Stimulated activated CD4-positive, alpha-beta T cell treated with anti-CD3 and anti-CD28 coated beads, Interleukin-2, amount 100 ng/mL, for 48 hours (primary cell): ENCODE measurements at places on chromosomes 16 and 17.
A peak's percentile ranks its signal among the peaks of the same experiment; 100 is the strongest.

DNA sequence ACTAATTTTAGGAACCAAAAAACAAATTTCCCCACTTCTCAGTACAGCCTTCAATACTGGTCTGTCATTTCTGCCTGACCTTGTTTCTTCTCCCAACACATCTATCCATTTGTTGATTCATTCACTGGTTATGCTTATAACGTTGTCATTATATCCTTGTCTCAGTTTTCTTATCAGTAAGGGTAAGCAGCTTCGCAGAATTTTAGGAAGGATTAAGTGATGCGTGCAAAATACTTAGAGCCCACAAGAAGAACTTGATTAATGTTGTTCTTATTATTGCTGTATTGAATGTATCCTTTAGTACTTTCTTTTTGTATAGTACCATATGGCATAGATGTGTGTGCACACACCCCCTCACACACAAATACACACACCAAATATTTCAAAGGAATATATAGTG lies 403.5 kb upstream of the HSBP1 start:
- DNase-seq, result no peak

- no peak for DNase-seq
Measured at GRCh38 chr16:4208341-4208751, 33.5 kb downstream of the SRL start.

GRCh38 chr17:2814481-2815341 lies 18.5 kb downstream of the RAP1GAP2 start:
- peak; percentile 70 for DNase-seq

- DNase-seq, result no peak
Measured at GRCh38 chr17:5422505-5422904, 2.5 kb downstream of the RPAIN start.

GRCh38 chr17:50832267-50832863 lies 3.0 kb upstream of the WFIKKN2 start:
- DNase-seq, result no peak

DNA sequence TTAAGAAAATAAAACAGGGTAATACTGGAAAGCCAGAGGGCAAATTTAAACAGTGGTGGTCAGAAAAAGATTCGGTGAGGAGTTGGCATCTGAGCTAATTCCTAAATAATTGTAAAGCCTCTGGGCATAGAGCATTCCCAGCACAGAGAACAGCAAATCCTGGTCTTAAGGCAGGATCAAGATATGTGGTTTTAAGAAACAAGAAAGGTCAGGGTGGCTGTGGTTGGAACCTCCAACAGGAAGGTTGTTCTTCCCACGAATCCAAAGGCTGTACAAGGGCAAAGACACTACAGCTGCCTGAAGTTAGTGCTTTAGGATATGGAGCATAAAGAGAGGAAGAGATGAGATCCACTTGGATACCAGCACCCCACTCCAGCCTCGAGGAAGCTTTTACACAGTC lies 114.6 kb downstream of the ZNF18 start:
- no peak for DNase-seq

GRCh38 chr16:73142053-73142854 lies 94.3 kb upstream of the ZFHX3 start:
- DNase-seq, result no peak

- no peak for DNase-seq
Measured at GRCh38 chr17:9484789-9485188, 90.8 kb downstream of the STX8 start.

DNA sequence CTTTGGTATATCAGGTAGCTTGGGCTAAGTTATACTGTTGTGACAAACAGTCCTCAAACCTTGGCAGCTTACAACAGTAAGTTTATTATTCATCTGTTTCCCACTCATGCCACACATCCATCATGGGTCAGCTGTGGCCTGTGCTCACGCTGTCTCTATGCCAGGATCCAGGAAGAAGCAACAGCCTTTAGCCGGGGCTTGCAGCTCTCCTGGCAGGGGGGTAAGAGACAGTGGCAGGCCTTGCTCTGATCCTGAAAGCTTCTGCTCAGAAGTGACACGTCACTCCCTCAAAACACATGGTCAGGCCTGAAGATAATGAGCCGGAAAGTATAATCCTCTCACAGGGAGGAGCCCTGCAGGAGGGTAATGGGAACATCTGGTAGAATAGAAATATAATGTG lies 377.6 kb downstream of the CPPED1 start:
- no peak for DNase-seq

DNA sequence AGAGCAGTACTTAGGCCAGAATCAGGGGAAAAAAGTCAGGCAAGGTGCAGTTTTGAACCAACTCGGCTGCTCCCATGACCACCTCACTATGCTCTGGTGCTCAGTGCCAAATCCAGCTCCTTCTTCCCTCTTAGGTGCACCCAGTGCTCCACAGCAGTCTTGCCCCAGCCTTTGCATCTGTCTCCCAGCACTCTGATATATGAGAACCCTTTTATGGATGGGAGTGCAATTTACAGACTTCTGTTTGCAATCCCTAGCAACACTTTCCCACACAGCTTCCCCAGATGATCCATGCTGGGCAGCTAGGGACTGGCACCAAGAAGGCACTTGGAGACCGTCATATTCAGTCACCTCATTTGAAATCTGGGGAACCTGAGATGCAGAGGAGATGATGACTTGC lies 267.9 kb upstream of the CCL2 start:
- DNase-seq, result no peak

DNA sequence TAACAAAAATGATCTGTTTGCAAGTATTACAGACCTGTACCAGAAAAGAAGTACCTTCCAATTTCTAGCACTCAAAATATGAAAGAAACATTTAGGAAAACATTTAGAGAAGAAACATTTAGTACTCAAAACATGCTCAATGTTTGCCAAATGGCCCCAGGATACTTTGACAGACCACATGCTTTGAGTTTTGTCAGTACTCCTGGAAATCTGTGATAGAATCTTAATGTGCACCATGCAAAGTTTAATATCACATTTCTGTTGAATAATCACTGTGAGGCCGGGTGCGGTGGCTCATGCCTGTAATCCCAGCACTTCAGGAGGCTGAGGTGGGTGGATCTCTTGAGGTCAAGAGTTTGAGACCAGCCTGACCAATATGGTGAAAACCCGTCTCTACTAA lies 8.5 kb upstream of the ZC3H7A start:
- DNase-seq, result no peak

- DNase-seq, result no peak
Measured at GRCh38 chr17:47252766-47253512, 688 bp upstream of the ITGB3 start.

GRCh38 chr16:19474617-19475016 lies 47.3 kb downstream of the GDE1 start:
- no peak for DNase-seq

- no peak for DNase-seq
Measured at GRCh38 chr17:78170692-78171590, 2.6 kb downstream of the SYNGR2 start.

DNA sequence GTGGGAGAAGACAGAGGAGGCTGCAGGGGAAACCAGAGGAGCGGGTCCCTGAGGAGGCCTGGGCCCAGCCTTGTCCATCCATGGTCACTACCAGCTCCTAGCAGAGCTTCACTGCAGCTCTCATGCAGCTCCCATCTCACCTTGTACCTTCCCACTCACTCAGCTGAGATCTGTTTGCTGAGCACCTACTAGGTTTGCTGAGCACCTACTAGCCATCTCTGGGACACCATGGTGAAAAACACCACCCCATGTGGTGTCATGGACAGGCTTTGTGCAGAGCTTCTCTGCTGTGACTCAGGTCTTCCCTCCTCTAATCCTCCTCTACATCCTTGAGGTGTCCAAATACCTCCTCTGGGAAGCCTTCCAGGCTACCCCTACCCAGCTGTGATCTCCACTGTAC lies 58.6 kb downstream of the ENGASE start:
- no peak for DNase-seq

- DNase-seq, result no peak
Measured at GRCh38 chr16:47826070-47826469, 329.7 kb downstream of the ABCC12 start.

DNA sequence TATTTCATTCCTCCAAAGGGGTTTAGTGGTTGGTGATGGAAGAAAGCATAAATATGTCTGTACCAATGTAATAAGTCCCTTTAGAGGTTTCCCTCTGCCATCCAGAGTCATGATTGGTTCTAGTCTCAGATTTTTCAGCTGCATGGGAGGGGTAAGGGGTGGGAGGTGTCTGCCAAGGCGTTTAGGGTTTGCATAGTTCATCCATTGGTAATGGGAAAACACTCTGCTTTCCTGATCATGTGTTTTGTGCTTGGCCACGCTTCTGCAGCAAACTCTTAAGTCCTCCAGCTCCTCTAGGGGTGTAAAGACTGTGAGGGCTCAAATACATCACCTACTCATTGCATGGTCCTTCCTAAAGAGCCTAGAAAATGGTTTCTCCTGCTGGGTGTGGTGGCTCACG lies 29.8 kb downstream of the LIG3 start:
- no peak for DNase-seq

DNA sequence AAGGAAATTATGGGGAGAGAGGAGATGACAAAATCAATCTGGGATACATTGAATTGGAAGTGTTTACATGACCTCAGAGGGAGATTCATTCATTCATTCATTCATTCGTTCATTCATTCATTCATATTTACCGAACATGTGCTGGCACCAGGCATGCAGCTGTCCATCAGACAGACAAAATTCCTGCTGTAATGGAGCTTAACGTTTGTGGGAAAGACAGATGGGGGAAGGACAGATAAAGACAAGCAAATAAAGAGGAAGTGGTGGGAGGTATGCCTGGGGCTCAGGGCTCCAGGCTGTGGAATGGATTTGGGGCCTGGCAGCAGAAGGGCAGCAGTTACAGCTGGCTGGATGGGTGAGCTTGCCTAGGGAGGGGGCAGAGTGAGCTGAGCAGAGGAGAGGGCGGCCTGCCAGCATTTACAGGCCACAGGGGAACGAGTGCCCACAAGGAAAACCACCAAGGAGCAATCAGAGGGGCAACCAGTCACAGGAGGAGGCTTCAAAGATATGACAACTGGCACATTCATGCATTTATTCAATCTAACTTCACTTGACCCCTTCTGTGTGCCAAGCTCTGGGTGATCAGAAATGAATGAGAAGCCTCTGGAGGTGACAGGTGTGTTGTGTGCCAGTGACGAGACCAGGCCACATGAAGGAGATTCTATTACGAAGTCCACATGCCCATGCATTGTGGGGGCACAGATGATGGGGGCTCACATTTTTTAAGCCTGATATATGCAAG lies 48.5 kb downstream of the ARHGAP27 start:
- no peak for DNase-seq
